Stomach (tissue), 19 donors: ENCODE measurements at places on chromosomes 2 and 18. TPM values are rescaled to one million over a fixed set of nuclear protein-coding genes. Genes with fewer than 3 reads are reported as not detected.

LBH gene
- total RNA-seq = 23.3 TPM

SFT2D3 gene
- total RNA-seq = 2.3 TPM

OSR1 gene
- 10.7 TPM for total RNA-seq

DCDC2C gene
- not detected for total RNA-seq

GRCh38 chr18:34031810-34032209, 192.9 kb downstream of the NOL4 start:
- no peak for DNase-seq

- DNase-seq = peak; percentile 4
Observed at GRCh38 chr2:239774142-239774462, 251.0 kb downstream of the NDUFA10 start.

- DNase-seq = peak; percentile 74
Observed at GRCh38 chr2:131682122-131682944, 154.6 kb downstream of the CCDC74A start.

GRCh38 chr18:80249217-80250093, 2.1 kb upstream of the PARD6G start:
- DNase-seq = no peak

DNA sequence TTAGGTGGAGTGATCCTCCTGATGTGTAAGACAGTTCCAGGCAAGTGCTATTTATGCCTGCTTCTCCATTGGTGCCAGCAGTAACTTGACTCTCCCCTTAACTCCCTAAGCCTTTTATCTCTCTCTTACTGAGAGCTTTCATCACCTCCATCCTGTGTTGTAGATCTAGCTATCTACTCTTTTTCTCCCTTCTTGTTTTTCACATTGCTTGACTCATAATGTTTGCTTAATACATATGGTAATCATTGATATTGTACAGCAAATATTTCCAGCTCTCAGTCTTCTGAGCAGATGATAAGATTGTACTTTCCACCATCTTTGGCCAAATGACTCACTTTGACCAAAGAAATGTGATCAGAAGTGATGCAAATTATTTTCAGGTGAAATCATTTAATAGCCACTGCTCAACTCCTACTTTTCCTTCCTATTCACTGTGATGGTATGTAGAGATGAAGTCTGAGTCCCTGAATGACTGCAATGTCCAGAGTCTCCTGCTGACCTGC, 165.0 kb downstream of the PLCL1 start:
- no peak for DNase-seq

DNA sequence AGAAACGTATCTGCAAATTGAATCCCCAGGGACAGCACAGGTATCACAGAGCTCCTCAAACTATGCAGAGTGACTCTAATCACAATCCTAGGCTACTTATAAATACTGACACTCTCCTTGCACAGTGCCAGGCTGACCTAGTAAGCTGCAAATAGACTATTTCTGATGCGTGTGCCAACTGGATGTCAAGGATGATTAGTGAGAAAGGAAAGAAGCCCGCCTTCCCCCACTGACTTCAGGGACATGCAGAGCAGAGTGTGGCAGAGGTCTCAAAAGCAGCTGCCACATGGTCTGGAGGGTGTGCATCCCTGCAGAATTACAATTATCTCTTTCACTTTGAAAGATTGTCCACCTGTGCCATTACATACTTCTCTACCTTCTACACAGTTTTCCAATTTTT, 235.6 kb downstream of the CPS1 start:
- DNase-seq = no peak

- no peak for DNase-seq
Observed at GRCh38 chr2:40606862-40607261, 155.0 kb upstream of the SLC8A1 start.

- DNase-seq = no peak
Observed at GRCh38 chr2:127361929-127362885, 25.6 kb downstream of the MAP3K2 start.
